ENCODE measurements at places on chromosomes 2 and 18. TPM values are rescaled to one million over a fixed set of nuclear protein-coding genes. Genes with fewer than 3 reads are reported as not detected.

CD8B2 gene
- total RNA-seq = not detected

MAL gene
- not detected for total RNA-seq

RBM44 gene
- 0.44 TPM for total RNA-seq

CD207 gene
- total RNA-seq = not detected

SERPINB10 gene
- not detected for total RNA-seq

MYO1B gene
- 55.4 TPM for total RNA-seq

PRKAG3 gene
- total RNA-seq = not detected

RGPD4 gene
- total RNA-seq = 0.09 TPM

TEKT4 gene
- total RNA-seq = not detected

BCL2 gene
- 3.8 TPM for total RNA-seq

FHOD3 gene
- total RNA-seq = 0.58 TPM

FBXO36 gene
- 1.1 TPM for total RNA-seq

GALNT14 gene
- total RNA-seq = 0.40 TPM

GRHL1 gene
- 0.85 TPM for total RNA-seq

SIGLEC15 gene
- not detected for total RNA-seq

TMEM200C gene
- total RNA-seq = 0.07 TPM

ADRA2B gene
- total RNA-seq = not detected

KIF1A gene
- total RNA-seq = not detected

REG3A gene
- total RNA-seq = not detected

KCNIP3 gene
- 0.21 TPM for total RNA-seq

ADAM23 gene
- total RNA-seq = 38.5 TPM

ZNF519 gene
- 7.1 TPM for total RNA-seq

COLEC11 gene
- total RNA-seq = not detected

LIMS3 gene
- total RNA-seq = 17.8 TPM

TCF23 gene
- not detected for total RNA-seq

TBR1 gene
- total RNA-seq = 0.09 TPM

IL1B gene
- total RNA-seq = not detected

RIT2 gene
- not detected for total RNA-seq

CPLX4 gene
- not detected for total RNA-seq

SH2D6 gene
- 0.39 TPM for total RNA-seq

C2orf66 gene
- 0.27 TPM for total RNA-seq

NETO1 gene
- total RNA-seq = not detected

SERPINE2 gene
- total RNA-seq = 8.8 TPM

REG1B gene
- total RNA-seq = not detected

IL36RN gene
- not detected for total RNA-seq

CAPN14 gene
- total RNA-seq = 0.23 TPM

UGT1A5 gene
- total RNA-seq = not detected

C1QL2 gene
- total RNA-seq = not detected

DNAH6 gene
- 0.25 TPM for total RNA-seq

MPP4 gene
- 7.6 TPM for total RNA-seq

All from endothelial cell of umbilical vein (primary cell).